ENCODE measurements at places on chromosomes 11 and 22. TPM values are rescaled to one million over a fixed set of nuclear protein-coding genes. Genes with fewer than 3 reads are reported as not detected.

MB gene
- not detected for total RNA-seq

DEPDC5 gene
- total RNA-seq = 13.2 TPM

C11orf16 gene
- not detected for total RNA-seq

ALDH3B1 gene
- total RNA-seq = 43.5 TPM

ANKK1 gene
- total RNA-seq = not detected

CNGA4 gene
- total RNA-seq = not detected

SMTN gene
- total RNA-seq = 107 TPM

TTLL12 gene
- total RNA-seq = 31.3 TPM

CCDC116 gene
- total RNA-seq = 1.1 TPM

GAL3ST1 gene
- total RNA-seq = 0.66 TPM

TRPM5 gene
- total RNA-seq = not detected

IGLL1 gene
- not detected for total RNA-seq

PRAME gene
- not detected for total RNA-seq

SULT4A1 gene
- total RNA-seq = not detected

SPTBN2 gene
- 1.9 TPM for total RNA-seq

CCDC117 gene
- 19.2 TPM for total RNA-seq

CHRDL2 gene
- total RNA-seq = not detected

APOA4 gene
- not detected for total RNA-seq

DDTL gene
- 0.94 TPM for total RNA-seq

UCP3 gene
- total RNA-seq = 1.7 TPM

ELFN2 gene
- not detected for total RNA-seq

GPR83 gene
- not detected for total RNA-seq

PGA3 gene
- total RNA-seq = not detected

C22orf31 gene
- not detected for total RNA-seq

CTSF gene
- 196 TPM for total RNA-seq

OR2AG1 gene
- total RNA-seq = not detected

TRIM49 gene
- not detected for total RNA-seq

IGSF22 gene
- total RNA-seq = not detected

MMP13 gene
- total RNA-seq = not detected

PATE4 gene
- total RNA-seq = not detected

NXPE2 gene
- total RNA-seq = 0.17 TPM

FAM118A gene
- total RNA-seq = 22.3 TPM

Measured in subcutaneous adipose tissue (tissue), 4 donors.